Activated CD4-positive, alpha-beta T cell treated with anti-CD3 and anti-CD28 coated beads for 36 hours (primary cell): ENCODE measurements at places on chromosomes 12 and 14.

GRCh38 chr14:71550367-71550766, 381.9 kb upstream of the RGS6 start:
- no peak for DNase-seq

DNA sequence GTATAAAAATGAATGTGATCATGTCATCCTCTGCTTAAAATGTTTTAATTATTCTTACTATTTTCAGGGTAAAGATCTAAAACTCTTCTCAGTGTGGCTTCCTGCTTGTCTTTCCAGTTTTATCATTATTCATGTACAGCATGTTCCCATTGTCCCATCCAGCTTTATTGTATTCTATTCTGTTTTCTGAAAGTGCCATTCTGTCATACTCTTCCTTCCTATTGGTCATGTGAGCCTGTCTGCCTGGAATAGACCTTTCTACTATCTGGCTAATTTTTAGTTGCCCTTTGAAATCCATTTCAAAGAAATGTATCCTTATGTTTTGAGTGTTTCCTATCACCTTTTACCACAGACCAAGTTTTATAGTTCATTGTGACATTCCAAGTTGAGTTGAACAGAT, 34.9 kb downstream of the PALS1 start:
- no peak for DNase-seq

GRCh38 chr12:49292729-49293055, 2.3 kb upstream of the PRPH start:
- no peak for DNase-seq

GRCh38 chr12:46574847-46575246, 202.3 kb upstream of the SLC38A2 start:
- no peak for DNase-seq

DNA sequence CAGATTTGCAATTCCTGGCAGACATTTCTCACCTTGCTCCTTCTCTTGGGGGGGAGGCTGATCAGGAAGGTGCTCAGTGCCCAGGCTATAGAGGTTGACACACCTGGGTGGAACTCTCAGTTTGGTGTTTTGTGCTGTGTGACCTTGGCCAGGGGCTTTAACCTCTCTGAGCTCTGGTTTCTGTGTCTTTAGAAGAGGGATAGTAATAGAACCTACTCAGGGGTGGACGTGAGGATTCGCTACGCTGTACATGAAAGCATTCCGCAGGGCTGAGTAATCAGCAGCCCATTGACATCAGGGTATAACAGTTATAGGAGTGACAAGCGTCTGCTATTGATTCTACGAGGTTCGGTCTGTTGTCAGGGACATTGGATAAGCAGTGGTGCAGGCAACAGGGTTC, 98.1 kb downstream of the PHETA1 start:
- DNase-seq = no peak

DNA sequence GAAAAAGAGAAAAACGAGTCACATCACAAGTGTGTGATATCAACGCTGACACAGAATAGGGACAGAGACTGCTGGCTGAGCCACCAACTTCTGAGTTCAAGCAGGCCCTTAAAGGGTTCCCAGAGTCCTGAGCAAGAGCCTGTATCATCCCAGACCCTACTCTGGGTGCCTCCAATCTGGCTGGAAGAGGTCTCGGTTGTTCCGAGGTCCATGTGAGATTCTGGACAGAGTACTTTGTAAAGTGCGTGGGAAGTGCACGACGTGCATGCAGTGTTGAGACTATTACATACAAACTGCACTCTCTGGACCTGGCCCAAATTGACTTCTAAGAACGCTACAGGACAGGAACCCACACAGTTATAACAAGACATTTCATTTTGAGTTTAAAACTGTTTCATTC, 40.6 kb downstream of the MOK start:
- no peak for DNase-seq
